ENCODE measurements at places on chromosomes 6 and 20.
A peak's percentile ranks its signal among the peaks of the same experiment; 100 is the strongest.

DNA sequence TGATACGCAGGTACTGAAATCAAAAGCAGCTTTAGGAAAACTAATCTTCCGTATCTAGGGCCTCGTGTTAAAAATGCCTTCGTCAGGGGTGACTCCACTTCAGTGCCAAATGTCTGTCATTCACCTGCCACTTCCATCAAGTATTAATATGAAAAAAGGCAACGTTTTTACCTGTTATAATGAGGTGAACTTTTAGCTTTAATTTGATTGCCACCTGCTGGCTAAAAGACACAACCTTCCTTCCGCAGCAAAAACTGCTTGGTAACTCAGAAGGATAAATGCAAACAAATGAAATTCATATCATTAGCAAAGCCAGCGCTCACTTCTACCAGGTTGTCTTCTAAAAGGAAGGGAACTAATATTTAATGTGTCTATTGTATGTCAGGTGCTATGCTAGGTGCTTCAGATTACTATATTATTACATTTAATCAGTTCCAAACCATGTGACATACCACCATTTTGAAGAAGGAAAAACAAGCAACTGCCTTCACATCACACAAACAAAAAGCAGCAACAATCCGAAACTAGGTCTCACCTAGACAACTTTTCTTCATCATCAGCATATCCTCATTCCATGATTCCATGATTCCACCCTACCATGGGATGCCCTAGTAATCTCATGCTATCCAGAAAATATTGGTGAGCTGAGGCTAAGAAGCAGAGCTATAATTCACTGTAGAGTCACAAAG lies 20.6 kb upstream of the ARHGAP18 start:
- DNase-seq = no peak

DNA sequence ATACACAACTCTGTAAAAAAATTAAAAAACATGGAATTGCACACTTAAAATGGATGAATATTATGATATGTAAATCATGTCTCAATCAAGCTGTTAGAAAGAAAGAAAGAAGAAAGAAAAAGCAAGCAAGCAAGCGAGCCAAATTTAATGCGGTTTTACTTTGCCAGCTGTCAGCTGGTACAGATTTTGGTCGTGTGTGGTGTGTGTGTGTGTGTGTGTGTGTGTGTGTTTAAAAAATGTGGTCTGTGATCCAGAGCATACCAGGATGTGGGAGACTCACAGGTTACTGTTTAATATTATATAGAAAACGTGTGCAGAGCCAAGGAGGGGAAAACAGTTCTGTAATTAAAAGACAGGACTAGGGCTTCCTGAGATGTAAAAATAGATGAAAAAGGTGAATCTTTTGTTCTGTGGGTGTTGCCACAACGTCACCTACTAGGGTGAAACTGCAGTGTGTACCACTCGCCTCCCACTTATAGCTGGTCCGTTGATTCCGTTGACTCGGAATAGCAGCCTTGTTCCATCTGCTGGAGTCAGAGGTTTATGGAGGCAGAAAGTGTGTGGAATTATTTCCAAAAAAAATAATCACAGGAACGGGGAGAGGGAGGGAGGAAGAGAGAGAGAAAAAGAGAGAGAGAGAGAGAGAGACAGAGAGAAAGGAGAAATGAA lies 197.7 kb downstream of the BCAS1 start:
- no peak for DNase-seq

GRCh38 chr6:155687645-155688044 lies 232.0 kb upstream of the NOX3 start:
- no peak for DNase-seq

- DNase-seq = peak; percentile 85
Measured at GRCh38 chr6:39770446-39770845, 21.7 kb upstream of the DAAM2 start.

DNA sequence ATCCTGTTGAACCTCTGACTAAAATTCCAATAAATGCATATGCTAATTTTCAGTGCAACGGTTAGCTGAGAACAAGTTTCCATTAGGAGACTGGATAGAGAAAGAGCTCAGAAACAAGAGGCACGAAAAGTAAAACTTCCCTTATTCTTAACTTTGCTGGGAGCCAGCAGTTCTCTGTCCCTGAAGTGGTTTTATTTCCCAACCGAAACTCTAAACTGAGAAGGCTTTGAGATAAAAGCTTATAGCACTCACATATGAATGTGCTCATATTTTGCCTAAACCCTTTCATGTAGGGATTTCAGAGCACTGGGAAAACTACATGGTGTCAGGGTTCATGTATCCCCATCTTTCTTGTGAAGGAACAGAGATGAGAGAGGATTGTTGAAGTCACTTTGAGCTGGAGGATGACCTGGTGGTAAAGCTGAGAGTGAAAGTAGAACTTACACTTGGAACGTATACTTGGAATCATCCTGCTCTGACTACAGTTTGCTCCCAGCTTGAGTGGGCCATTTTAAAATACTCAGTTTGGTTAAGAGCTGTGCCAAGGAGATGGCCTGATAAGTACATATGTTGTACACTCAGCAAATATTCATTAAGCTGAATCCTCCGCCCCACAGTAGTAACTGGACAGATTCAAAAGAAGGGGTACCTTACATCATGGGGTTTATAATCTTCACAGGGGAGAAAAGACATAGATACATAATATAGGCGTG lies 324.2 kb upstream of the CNR1 start:
- DNase-seq = no peak

DNA sequence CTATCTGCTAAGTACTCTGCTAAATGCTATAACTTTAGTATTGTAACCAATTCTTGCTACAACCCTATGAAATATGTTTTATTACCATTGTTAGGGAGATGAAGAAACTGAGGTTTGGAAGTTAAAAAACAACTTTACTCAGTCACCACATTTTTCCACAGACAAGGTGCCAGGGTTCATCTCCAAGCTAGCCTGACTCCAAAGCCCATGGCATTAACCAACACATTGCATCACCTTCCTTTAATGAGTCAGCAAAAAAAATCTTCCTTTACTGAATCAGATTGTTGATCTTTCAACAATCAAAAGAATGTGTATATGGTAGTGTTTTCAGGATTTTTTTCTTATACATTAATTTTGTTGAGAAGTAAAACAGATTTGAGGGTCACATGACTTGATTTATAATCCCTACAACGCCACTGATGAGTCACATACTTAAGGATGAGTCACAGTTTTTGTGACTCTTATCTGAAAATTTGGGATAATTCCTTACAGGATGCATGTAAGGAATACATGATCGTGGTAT lies 41.5 kb downstream of the MAN1A1 start:
- no peak for DNase-seq

GRCh38 chr20:45368221-45368980 lies 5.4 kb downstream of the SYS1 start:
- no peak for DNase-seq

GRCh38 chr20:8718279-8718678 lies 350.6 kb upstream of the PLCB4 start:
- DNase-seq = no peak

DNA sequence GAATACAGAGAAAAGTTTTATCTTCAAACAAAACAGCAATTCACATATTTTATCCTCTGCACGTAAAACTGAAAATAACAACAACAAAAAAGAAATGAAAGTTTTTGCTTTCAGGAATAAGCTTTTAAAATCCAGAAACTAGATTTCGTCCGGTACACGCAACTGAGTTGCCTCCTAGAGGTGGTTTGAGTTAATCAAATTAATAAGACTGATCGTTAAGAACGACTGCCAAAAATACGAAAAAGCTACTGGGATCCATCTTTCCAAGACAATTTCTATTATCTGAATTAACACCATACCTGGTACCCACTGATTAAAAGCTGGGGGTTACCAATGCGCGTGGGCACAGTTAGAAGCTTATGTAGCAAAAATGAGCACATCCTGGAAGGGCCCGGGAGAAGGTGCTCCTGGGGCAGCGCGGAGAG lies 669 bp downstream of the PDCD2 start:
- peak; percentile 5 for DNase-seq

- no peak for DNase-seq
Measured at GRCh38 chr6:12150812-12151432, 138.8 kb downstream of the HIVEP1 start.

DNA sequence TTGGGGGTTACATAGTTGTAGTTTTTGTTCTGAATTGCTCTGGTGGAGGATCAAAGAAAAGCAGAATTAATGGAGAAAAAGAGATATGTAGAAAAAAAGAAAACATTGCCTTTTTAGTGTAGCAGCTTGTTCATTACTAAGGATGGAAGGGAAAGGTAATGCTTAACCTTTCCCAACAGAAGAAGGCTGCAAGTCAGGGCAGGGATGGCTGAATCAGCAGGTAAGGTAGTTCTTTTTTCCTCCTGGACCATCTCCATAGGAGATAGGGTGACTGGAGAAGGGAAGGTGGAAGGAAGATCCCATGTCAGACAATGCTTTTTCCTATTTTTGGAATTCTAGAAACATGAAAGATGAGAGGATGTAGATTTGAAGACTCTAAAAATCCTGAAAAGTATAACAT lies 79.4 kb upstream of the SUPT3H start:
- no peak for DNase-seq

DNA sequence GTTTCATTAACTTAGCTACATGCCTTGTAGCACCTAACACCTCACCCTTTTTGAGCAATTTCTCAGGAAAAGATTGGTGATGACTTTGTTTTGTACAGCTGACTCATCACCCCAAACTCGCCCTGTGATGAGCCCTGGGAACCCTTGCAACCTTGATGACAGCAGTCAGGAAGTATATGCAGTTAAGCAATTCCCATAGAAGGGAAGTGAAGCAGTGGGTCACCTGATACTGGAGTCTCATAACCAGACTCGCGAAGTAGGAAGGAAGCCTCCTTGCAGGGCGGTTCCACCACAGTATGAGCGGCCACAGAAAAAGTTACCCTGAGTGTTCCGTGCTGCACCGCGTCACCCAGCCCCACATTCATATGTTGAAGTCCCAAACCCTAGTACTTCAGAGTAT lies 82.0 kb upstream of the EDN1 start:
- no peak for DNase-seq

DNA sequence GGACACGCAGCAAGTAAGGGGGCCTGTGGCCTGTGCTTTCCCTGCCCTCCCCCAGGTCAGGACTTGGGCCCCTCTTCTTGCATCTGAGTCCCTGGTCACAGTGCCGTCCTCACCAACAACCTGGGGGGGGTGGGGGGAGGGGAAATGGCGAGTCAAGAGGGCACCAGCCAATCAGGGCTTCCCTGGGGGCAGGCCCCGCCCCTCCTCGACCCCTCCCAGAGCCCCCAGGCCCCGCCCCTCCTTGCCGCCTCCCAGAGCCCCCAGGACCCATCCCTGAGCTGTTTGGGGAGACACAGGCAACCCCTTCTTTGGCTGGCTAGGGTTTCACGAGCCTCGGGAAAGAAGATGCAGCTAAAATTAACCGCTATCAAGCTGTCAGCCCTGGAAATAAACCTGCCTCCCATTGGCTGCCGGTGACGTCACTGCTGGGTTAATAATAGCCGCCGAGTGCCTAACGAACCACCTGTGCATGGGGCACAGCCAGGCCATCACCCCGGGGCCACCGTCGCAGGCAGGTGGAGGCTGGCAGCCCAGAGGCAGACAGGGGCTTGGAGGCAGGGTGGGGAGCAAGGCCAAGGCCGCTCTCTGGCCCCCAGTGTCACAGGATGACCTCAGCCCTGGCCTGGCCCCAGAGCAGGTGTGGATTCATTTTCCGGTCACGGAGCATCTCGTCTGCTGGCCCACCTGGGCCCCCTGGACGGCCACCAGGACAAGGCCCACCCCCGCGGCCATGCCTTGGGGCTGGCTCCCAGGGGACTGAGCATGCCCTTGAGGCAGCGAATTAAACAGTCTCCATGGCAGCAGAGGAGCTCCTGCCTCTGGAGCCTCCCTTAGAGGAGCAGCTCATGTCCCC lies 3.2 kb upstream of the EEF1A2 start:
- peak; percentile 97 for DNase-seq

GRCh38 chr6:36075656-36076055 lies 48.0 kb downstream of the MAPK14 start:
- DNase-seq = peak; percentile 49

- no peak for DNase-seq
Measured at GRCh38 chr6:97023982-97024381, 99.5 kb downstream of the KLHL32 start.

- peak; percentile 51 for DNase-seq
Measured at GRCh38 chr20:17504898-17505635, 26.1 kb downstream of the BFSP1 start.

DNA sequence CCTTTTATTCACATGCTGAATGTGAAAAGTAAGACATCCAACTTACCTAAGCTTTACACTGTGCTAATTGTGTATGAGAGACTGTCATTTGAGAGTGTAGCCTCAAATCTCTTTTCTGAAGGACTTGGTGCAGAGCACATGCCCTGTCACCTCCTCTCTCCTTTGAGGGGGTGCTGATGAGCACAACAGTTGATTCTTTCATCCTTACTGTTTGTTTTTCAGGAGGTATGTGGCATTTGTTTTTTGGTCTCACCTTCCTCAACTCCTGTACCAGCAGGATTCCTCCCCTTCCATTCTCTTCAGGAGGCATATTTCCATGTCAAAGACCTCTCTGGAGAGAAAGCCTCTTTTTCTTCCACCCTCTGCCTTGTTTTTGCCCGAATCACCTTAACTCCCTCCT lies 252.6 kb upstream of the CITED2 start:
- DNase-seq = no peak

DNA sequence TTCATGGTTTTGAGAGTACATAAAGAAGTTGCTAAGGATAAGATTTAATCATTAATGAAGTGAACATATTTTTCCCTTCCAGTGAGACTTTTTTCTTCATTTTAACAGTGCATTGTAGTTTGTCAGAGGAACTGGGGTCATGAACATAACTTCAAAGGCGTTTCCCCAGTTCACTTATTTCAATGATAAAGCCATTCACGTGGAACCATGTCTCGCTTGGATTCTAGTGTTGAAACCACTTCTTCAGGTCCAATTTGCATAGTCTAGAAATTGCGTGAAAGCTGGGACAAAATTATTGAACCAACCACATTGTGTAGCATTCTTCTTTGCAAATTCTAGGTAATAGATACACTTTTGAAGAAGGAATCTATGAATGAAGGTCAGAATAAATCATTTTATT lies 197.0 kb downstream of the CLIC5 start:
- no peak for DNase-seq

DNA sequence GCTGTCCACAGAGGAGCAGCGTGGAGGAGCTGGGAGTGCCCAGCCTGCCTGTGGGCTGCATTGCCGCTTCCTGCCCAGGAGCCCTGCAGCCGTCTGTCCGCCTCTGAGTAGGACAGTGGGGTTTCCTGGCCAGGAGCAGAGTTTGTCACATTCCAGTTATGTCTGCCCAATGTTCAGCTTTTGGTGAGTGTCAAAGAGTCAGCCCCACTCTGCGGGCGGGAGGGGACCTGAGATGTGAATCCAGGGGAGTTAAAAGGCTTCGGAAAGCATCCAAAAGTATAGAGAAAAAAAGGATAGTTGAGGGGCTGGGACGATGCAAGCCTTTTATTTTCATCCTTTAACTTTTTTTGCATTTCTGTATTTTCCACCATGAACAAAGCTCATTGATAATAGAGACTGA lies 7.2 kb upstream of the GATA5 start:
- no peak for DNase-seq

DNA sequence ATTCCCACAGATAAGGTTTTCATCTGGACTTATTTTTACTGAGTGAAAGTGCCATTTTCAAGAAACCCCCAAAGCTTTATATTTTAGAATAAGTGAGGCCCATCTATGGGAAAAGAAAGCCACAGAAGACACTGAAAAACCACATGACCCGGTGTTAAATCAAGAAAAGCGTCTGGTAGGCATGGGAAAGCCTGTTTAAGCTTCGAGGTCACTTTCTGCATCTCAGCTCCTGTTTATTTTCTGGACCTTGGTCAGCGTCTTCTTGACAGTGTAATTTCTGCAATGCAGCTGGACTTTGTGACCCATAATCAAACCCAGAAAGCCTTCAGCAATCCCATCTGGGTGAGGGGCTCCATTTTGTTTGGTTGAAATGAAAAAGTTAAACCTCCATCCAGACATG lies 59.6 kb upstream of the NEDD9 start:
- no peak for DNase-seq

All from cerebellum (tissue), 4 donors.